PC-9 (cell line): ENCODE measurements at places on chromosomes 2 and 18. TPM values are rescaled to one million over a fixed set of nuclear protein-coding genes. Genes with fewer than 3 reads are reported as not detected.
A peak's percentile ranks its signal among the peaks of the same experiment; 100 is the strongest.

The FHOD3 gene
- total RNA-seq = 10.6 and 13.3 TPM in 2 replicates

The SCYGR1 gene
- total RNA-seq = not detected in 2 replicates

The MATN3 gene
- 1.0 and 1.9 TPM in 2 replicates for total RNA-seq

The REL gene
- 12.5 and 13.3 TPM in 2 replicates for total RNA-seq

The PTRHD1 gene
- 23.6 and 28.7 TPM in 2 replicates for total RNA-seq

The MEIS1 gene
- 5.4 and 9.1 TPM in 2 replicates for total RNA-seq

The APCDD1 gene
- not detected in 2 replicates for total RNA-seq

DNA sequence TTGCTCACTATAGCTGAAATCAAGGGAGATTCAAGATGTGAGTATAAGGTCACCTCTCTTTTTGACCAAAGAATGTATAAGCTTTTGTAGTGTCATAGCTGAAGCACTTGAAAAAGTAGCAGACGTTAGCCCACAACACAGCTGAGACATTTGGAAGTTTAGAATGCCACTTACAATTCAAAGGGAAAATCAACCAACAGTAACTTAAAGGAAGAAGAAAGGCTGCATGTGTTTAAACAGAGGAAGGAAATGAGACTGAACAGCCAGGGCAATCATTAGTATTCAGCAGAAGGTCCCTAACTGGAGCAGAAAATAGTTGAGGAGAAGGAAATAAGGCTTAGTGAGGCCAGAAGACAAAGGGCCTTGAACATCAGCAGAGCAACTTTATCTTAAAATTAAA, 23.5 kb upstream of the SCG2 start:
- H3K4me1 ChIP-seq = peaks cover 12% of the 10 kb centered on the region
- no peak overlapping the region for H3K4me3 ChIP-seq
- DNase-seq = no peak
- no peak overlapping the region for H3K27ac ChIP-seq
- H3K27me3 ChIP-seq = no peaks in the 10 kb centered on the region
- no peaks in the 10 kb centered on the region for H3K36me3 ChIP-seq

DNA sequence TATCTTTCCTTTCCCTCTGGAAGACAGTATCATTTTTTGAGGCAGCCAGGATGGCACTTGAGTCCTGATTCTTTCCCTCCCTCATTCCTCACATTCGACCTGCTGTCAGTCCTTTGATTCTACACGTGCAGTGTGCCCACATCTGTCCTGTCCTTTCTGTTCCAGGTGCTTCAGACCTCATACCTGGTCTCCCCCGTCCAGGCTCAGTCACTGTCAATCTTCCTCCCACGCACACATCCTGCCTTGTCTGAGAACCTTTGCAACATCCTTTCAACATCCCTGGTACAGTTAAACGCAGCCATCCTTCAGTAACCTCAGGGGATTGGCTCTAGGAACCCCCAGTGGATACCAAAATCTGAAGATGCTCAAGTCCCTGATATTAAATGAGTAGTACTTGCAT, 10.1 kb downstream of the BCL2 start:
- no peak for DNase-seq
- H3K4me3 ChIP-seq = no peak overlapping the region
- H3K4me1 ChIP-seq = no peaks in the 10 kb centered on the region
- no peaks in the 10 kb centered on the region for H3K27me3 ChIP-seq
- no peak overlapping the region for H3K27ac ChIP-seq

DNA sequence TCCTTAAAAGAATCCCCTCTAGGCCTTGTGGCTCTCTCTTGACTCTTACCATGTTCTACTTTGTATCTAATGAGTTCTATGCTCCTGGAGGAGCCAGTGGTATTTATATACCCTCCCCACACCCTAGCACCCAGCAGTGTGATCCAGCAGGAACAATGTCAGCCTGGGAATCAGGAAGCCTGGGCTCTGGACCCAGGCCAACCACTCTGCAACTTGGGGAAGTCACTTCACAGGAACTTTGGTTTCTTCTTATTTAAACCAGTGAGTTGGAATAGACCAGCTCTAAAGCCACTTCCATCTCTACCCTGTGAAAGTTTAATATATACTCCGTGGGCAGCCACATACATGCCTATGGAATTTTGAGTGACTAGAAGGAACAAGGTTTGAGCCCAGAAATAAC, 11.6 kb upstream of the SPTBN1 start:
- no peak overlapping the region for H3K4me3 ChIP-seq
- no peaks in the 10 kb centered on the region for H3K4me1 ChIP-seq
- no peak for DNase-seq
- no peaks in the 10 kb centered on the region for H3K36me3 ChIP-seq
- no peaks in the 10 kb centered on the region for H3K27me3 ChIP-seq
- no peak overlapping the region for H3K27ac ChIP-seq

DNA sequence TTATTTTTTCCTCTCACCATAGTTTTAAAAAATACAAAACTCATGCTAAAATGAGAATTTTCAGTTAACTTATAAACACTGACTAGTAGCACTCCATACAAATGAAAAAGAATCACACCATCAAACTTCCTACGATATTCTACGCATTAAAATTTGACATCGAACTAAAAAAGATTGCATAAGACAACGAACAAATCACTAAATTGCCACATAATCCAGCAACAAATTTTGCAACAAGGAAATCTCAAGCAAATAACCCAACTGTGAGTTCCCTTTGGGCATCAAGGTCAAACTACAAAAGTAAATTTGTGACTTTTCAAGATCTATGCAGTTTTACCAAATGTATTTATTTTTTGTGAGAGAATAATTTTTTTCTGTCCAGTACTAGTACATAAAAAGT, 1.5 kb downstream of the MAP3K2 start:
- H3K4me1 ChIP-seq = peaks cover 54% of the 10 kb centered on the region
- H3K36me3 ChIP-seq = 0 out of 2 replicates have a peak, but pooled peaks cover 4% of the 10 kb centered on the region
- H3K27me3 ChIP-seq = no peaks in the 10 kb centered on the region
- peak; percentile 68 for DNase-seq
- peak overlapping the region; percentile 66 for H3K4me3 ChIP-seq

DNA sequence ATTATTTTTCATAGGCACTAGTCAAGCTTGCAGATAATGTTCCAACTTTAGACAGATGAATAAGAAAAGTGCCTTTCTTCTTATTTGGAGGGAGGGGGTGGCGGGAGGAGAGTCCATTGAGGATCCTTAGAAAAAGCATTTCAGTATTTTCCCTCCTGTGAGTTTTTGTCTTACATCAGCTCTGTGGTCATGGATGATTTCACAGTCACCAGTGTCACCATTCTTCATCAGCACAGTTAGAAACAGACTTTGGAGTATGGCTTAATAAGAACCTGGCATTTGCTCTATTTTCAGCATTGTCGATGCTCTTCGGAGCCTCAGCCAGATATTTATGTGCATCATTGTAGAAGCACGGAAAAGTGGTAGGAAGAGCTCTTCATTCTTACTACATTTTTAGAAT, 70.1 kb downstream of the SLC39A10 start:
- no peaks in the 10 kb centered on the region for H3K36me3 ChIP-seq
- H3K4me3 ChIP-seq = no peak overlapping the region
- DNase-seq = no peak
- no peak overlapping the region for H3K27ac ChIP-seq
- H3K27me3 ChIP-seq = no peaks in the 10 kb centered on the region

DNA sequence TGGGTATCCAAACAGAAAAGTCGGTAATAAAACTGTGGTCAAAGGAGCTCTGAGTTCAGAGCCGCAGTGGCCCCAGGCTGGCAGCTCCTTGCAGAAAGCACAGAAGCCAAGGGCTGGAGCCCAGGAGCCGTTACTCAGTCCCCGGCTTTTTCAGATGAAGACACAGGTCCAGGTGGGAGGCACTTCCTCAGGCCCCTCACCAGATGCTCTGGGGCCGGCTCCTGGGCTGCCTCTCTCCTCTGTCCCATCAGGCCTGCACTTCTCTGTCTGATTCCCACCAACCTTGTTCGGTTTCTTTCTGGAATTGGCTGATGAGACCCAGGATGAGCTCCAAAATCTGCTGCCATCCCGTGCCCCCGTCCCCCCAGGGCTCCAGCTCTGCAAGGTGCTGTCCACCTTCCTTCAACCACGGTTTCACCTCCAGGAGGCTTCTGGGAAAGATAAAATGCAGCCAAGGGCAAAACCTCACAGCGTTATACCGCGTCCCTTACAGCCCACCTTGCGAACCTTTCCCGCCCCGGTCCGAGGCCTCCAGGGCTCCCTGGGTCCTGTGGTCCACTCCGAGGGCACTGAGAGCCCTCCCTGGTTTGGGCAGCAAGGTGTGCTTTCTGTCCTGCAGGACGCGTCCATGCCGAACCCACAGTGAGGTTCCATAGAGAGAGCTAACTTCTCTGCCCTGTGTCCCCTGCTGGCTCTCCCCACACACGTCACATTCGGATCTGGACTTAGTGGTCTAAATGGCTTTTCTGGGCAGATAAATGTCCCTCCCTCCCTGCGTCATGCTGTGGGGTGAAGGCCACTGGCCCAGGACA, 102.9 kb downstream of the TPO start:
- peaks cover 81% of the 10 kb centered on the region for H3K27me3 ChIP-seq
- DNase-seq = no peak
- no peaks in the 10 kb centered on the region for H3K4me1 ChIP-seq
- H3K36me3 ChIP-seq = no peaks in the 10 kb centered on the region
- H3K27ac ChIP-seq = no peak overlapping the region
- no peak overlapping the region for H3K4me3 ChIP-seq

- no peak overlapping the region for H3K4me3 ChIP-seq
- H3K36me3 ChIP-seq = no peaks in the 10 kb centered on the region
- H3K4me1 ChIP-seq = no peaks in the 10 kb centered on the region
- H3K27me3 ChIP-seq = peaks cover 11% of the 10 kb centered on the region; the same call in 1 of the 2 replicates
- no peak for DNase-seq
Observed at GRCh38 chr2:98158305-98158704, 71.3 kb downstream of the VWA3B start.

DNA sequence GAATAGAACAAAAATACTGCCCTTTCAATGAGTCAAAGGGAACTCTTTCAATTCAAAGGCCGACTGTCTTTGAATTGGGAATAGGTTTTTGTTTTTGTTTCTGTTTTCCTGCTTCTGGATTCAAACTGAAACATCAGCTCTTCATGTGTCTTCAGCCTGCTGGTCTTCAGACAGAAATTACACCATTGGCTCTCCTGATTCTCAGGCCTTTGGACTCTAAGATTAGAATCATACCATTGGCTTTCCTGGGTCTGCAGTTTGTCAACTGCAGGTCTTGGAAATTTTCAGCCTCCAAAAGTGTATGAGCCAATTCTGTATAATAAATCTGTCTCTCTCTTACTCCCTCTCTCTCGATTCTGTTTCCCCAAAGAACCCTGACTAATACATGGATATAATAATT, 31.1 kb downstream of the CTLA4 start:
- H3K4me1 ChIP-seq = no peaks in the 10 kb centered on the region
- DNase-seq = no peak
- no peak overlapping the region for H3K27ac ChIP-seq
- no peaks in the 10 kb centered on the region for H3K27me3 ChIP-seq
- no peak overlapping the region for H3K4me3 ChIP-seq

DNA sequence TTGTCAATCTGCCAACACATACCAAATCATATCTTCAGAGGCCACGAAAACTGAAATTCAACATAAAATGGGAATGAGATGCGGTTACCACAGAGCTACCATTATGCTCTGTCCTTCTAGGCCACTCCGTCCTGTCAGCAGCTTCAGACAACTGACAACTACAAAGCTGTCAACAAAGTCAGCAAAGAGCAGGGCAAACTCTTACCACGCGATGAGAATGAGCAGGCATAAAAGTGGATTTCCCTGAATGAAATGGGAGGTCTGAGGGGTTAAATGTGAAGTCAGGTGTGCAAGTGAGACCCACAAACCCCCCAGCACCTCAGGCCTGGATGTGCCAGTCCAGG, 130.1 kb downstream of the LNPK start:
- no peaks in the 10 kb centered on the region for H3K36me3 ChIP-seq
- no peaks in the 10 kb centered on the region for H3K4me1 ChIP-seq
- H3K4me3 ChIP-seq = no peak overlapping the region
- DNase-seq = no peak
- peaks cover 11% of the 10 kb centered on the region; the same call in 1 of the 2 replicates for H3K27me3 ChIP-seq
- no peak overlapping the region for H3K27ac ChIP-seq

GRCh38 chr2:1827686-1828085, 83.4 kb upstream of the PXDN start:
- no peaks in the 10 kb centered on the region for H3K4me1 ChIP-seq
- H3K4me3 ChIP-seq = no peak overlapping the region
- no peaks in the 10 kb centered on the region for H3K36me3 ChIP-seq
- H3K27me3 ChIP-seq = peaks cover 93% of the 10 kb centered on the region
- H3K27ac ChIP-seq = no peak overlapping the region

DNA sequence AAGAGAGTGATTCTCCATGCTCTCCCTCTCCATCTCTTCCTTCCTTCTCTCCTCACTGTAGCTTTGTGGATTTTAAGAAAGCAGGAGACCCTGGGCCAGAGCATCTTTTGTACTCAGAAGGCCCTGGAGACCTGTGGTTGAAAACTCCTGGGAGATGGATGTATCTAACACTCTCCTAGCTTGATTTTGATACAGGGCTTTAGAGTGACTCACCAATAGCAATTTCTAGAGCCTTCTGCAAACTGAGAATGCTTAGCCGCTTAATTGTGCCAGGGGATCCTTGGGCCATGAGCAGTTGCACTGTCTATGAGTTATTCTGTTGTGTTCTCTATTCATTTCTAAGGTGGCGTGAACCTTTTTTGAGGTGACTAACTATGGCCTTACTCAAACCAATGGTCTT, 17.7 kb downstream of the HOXD1 start:
- H3K4me1 ChIP-seq = no peaks in the 10 kb centered on the region
- no peak for DNase-seq
- no peak overlapping the region for H3K4me3 ChIP-seq
- H3K27me3 ChIP-seq = peaks cover 19% of the 10 kb centered on the region
- no peak overlapping the region for H3K27ac ChIP-seq
- no peaks in the 10 kb centered on the region for H3K36me3 ChIP-seq

DNA sequence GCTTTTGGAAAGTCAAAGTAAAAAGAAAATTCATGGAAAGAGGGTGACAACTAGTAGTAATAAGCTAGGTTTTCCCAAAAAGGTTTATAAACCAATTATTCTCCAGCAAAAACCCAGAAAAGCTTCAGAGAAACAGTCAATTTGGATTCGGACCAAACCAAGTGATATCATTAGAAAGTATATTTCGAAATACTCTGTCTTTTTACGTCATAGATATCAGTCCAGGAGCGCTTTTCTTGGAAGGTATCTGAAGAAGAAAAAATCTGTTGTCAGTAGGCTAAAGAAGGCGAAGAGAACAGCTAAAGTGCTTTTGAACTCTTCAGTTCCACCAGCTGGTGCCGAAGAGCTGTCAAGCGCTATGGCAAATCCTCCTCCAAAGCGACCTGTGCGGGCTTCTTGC, 36.6 kb downstream of the ZDBF2 start:
- H3K27ac ChIP-seq = no peak overlapping the region
- H3K36me3 ChIP-seq = peaks cover 8% of the 10 kb centered on the region; the same call in 1 of the 2 replicates
- no peak overlapping the region for H3K4me3 ChIP-seq
- no peaks in the 10 kb centered on the region for H3K4me1 ChIP-seq
- no peak for DNase-seq

- H3K4me1 ChIP-seq = 0 out of 2 replicates have a peak, but pooled peaks cover 4% of the 10 kb centered on the region
- no peak overlapping the region for H3K27ac ChIP-seq
- H3K4me3 ChIP-seq = no peak overlapping the region
- H3K36me3 ChIP-seq = no peaks in the 10 kb centered on the region
- DNase-seq = no peak
- no peaks in the 10 kb centered on the region for H3K27me3 ChIP-seq
Observed at GRCh38 chr2:58731488-58731869, 490.4 kb upstream of the FANCL start.
